ENCODE measurements at places on chromosomes 7 and 10.

- DNase-seq, result no peak
Measured at GRCh38 chr7:80771523-80771922, 133.1 kb downstream of the CD36 start.

DNA sequence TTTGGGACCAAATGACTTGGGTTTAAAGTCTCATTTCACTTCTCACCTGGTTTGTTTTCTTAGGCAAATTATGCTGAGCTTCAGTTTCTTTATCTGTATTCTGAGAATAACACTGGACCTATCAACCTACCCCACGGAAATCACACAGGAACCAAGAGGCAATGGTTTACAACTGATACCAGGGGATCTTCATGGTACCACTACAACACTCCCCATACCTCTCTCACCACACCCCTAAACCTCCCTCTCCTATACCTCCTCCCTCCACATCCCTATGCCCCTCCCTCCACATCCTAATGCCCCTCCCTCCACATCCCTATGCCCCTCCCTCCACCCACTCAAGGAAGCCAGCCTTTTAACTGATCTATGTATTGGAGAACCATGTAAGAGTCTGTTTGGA, 9.9 kb downstream of the FAM204A start:
- DNase-seq, result no peak

DNA sequence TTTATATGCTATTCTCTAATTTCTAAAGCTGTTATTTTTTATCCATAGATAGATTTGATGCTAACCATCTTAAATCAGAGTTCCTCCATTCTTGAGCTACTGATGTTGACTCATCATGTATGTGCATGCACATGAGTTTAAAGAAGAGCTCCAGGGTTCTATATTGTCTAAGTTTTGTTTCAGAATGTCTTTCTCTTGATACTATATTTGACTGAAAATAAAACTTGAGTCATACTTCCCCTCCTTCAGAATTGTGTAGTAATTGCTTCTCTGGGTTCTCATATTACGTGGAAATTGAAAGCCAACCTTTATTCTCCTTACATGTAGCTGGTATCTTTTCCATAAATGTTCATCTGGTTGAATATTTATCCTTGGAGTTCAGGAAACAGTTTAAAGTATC, 89.4 kb downstream of the LRRTM3 start:
- no peak for DNase-seq

GRCh38 chr7:15326044-15326644, 235.7 kb downstream of the AGMO start:
- DNase-seq, result peak; percentile 19

DNA sequence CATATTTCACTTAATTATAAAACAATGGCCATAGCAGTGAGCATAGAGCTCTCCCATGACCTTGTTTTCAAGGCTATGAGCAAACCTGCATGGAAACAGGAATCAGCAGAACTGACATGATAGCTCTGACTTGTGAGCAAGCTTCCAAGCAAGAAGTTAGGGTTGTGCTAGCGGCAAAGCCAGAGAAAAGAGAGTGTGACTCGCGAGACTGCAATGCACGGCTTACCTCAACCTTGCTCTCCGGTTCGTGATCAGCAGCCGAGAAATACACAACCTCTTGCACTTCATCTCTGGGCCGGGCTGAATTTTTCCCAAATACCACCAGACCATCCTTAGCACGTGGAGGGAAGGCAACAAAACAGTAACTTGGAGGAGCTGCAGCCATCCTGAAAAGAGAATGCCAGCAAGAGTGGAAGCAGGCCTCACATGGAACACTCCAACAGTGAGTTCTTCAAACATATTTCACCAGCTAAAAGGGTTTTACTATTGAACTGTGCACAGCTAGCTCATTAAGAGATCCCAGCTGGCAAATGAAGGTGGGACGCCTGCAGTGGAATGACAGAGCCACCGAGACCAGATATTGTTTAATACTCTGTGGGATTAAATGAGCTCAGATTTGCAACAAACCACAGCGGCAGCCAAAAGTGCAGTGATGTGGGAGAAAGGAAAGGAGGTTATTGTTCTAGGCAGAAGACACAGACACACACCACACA, 20.8 kb downstream of the SCRN1 start:
- DNase-seq, result no peak

GRCh38 chr7:68914006-68914405, 684.3 kb upstream of the AUTS2 start:
- no peak for DNase-seq

GRCh38 chr7:106071356-106071998, 40.6 kb downstream of the SYPL1 start:
- no peak for DNase-seq

GRCh38 chr7:2870471-2870931, 26.4 kb upstream of the GNA12 start:
- DNase-seq, result no peak

GRCh38 chr10:18341055-18341454, 200.8 kb downstream of the CACNB2 start:
- no peak for DNase-seq

- DNase-seq, result no peak
Measured at GRCh38 chr10:5497948-5498730, 1.2 kb downstream of the CALML5 start.

DNA sequence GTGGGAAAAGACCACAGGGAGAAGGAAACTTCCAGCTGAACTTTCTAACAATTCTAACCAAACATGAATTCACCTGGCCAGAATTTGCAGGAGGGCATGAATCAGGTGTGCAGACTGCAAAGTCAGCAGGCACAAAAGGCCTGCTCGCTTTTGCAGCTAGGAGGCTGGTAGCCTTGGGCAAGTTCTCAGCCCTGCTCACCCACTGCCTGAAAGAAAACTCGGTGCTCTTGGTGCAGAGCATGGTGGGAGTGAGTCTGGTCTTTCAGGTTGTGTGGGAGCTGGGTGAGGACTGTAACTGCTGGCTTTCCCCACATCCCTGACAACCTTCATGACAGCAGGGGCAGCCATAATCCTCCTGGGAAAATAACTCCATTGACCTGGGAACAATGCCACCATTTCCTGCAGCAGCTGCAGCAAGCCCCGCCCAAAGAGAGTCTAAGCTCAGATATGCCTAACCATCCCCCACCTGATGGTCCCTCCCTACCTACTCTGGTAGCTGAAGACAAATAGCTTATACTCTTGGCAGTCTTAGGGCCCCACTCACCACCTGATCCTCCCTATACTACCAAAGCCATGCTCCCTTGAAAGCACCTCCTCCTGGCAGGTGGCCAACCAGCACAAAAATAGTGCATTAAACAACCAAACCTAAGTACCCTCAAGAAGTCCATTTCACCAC, 31.6 kb downstream of the ZNF117 start:
- no peak for DNase-seq

GRCh38 chr7:155913291-155913690, 101.0 kb upstream of the SHH start:
- no peak for DNase-seq

- no peak for DNase-seq
Measured at GRCh38 chr7:95411666-95412065, 15.5 kb upstream of the PON3 start.

- no peak for DNase-seq
Measured at GRCh38 chr10:130875897-130876472, 435.5 kb downstream of the TCERG1L start.

DNA sequence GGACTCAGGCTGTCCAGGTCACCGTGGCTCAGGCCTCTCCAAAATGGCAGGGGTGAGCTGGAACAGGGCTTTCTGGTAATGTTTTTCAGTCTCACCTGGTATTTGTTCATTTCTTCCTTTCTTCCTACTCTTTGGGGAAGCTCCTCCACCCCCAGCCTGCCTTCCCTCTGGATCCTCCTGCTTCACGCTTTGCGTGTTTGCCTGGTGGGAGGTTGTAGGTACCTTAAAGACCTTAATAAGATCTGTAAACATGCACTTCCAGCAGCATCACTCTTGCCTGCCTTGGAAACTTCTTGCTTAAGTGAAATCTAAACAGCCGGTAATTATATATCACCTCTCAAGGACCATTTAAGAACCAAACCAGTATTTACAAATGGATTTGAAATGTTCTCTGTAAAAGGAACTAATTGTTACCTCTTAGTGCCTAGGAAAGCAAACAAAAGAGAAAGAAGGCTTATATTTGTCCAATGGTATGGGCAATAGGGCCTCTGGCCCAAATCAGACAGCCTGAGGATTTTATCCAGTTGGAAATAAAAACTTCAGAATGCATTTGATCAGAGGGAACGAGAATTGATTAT, 339.9 kb downstream of the CCSER2 start:
- no peak for DNase-seq

GRCh38 chr10:62617652-62618051, 186.9 kb upstream of the ADO start:
- DNase-seq, result no peak

- DNase-seq, result no peak
Measured at GRCh38 chr7:31061185-31061584, 9.1 kb downstream of the ADCYAP1R1 start.

GRCh38 chr7:115216652-115217051, 294.8 kb downstream of the MDFIC start:
- DNase-seq, result no peak

- no peak for DNase-seq
Measured at GRCh38 chr7:64990216-64990615, 620 bp downstream of the ZNF117 start.

DNA sequence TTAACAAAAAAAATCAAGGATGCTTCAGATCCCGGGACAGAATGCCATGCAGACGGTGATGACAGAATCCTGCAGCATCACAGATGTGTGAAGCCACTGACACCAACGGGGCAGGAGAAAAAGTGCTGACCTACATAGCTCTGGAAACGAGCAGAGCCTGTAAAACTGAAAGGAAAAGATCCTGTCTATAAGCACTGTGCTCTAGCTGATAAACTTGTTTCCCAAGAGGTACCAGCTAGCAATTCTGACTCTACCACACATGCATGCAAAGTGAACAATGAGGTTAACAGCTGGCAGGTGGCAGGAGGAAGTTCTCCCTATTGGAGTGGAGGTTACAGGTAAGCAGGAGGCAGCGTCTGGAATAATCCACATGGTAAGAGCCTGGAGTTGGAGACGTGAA, 75.6 kb downstream of the PTPRN2 start:
- DNase-seq, result no peak
